ENCODE measurements at places on chromosomes 1 and 21.

- no peak for DNase-seq
These were observed 45.6 kb downstream of the RHBG start for GRCh38 chr1:156414461-156415064.

DNA sequence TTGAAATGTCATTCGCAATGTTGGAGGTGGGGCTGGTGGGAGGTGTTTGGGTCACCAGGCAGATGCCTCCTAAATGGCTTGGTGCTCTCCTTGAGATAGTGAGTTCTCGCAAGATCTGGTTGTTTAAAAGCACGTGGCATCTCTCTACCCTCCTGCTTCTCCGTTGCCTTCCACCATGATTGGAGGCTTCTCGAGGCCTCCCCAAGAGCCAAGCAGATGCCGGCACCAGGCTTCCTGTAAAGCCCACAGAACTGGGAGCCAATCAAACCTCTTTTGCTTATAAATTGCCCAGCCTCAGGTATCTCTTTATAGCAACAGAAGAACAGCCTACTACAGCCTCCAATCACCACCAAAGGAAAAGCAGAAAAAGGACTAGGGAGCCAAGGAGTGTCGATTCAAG lies 80.5 kb downstream of the PDE9A start:
- DNase-seq: no peak

- no peak for DNase-seq
These were observed 37.8 kb downstream of the GPA33 start for GRCh38 chr1:167052389-167052788.

DNA sequence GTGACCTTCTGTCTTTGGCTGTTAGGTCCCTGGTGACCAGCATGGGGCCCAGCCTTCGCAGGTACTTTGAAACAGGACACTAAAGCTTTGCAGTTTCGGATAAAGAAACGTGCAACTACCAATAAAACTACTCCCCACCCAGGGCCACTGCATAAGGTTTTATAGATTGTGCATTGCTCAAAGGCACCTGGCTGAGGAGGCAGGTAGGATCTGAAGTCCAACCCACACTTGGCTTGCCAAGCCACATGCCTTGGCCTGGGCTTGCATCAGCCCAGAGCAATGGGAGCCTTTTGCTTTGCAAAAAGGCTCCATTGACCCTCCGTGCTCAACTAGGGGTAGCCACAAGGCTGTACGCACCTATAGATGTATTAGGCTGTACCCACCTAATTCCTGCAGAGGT lies 84.4 kb upstream of the SYT6 start:
- no peak for DNase-seq

DNA sequence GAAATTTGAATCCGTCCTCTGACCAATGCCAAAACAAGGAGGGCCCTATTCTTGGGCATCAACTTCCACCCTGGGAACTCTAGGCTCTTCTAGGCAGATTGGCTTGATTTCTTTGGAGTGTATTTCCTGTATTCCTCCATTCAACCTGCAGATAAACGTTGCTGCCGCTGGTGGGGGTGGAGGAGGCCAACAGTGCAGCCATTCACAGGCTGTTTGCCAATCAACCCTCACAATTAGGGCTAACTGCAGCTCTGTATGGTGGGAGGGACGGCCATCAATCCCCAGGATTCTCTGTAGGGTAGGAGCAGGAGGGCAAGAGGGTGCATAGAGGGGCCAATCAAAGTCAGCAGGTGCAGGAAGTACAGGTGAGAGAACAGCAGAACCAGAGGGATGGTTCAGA lies 273.1 kb upstream of the PROX1 start:
- DNase-seq: no peak

- DNase-seq: peak; percentile 81
These were observed 514 bp upstream of the FAAP20 start for GRCh38 chr1:2194898-2195673.

DNA sequence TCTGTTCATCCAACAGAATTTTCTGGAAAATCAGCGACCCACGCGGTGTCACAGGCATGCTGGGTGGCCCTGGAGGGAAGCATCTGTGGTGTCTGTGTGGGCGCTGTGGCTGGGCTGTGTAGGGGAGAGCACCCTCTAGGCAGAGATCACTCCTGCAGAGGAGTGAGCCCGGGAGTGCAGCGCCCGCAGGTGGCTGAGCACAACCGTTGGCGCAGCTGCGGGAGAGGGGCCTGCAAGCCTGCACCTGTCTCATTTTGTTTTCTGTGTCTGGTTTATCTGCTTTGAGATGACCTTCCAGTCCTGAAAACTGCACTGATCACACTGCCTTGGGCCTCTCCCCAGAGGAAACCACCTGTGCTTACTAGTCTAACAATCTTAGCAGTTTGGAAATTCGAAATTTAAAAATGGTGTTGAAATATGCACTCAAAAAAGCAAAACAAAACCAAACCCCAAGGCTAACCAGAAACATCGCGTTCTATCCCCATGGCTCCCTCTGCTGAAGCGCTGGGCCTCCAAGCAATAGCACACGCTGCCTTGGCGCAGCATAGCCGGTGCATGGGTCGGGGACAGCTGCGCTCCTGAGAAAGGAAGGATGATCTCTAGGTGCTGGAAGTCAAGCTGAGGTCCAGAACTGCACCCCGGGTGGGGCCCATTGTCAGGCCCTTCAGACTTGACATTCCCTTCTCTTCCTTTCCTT lies 4.8 kb downstream of the FAM3B start:
- no peak for DNase-seq

DNA sequence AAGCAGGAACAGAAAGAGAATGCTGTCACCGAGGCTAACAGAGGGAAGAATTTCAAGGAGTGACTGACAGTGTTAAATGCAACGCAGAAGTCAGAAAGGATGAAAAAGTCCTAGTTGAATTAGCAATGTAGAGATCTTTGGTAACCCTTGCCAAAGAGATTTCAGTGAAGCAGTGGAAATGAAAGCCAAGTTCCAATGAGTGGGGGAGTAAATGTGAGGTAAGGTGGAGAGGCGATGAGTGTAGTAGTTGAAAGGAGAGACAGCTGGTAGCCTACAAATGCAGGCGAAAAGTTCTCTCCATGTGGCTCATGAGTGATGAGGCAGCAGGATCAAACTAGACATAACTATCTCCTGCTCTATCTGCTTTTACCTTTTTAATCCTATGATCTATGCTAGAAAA lies 74.6 kb upstream of the IPO9 start:
- DNase-seq: no peak

DNA sequence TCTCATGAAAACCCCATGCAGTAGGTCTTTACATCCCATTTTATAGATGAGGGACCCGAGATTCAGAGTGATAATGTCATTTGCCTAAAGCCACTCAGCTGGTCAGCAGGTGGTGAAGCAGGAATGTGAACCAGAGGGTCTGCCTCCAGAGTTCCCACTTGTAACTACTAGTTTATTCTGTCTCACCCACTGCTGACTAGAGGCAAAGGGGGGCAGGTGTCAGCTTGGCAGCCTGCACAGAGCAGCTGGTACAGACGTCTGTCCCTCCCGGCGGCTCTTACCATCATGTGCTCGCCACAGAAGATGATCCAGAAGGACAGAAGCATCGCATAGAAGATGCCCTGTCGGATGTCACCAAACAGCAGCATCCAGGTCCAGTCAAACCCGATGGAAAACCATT lies 82.4 kb downstream of the WLS start:
- no peak for DNase-seq

GRCh38 chr1:197892684-197893083 lies 9.7 kb upstream of the C1orf53 start:
- no peak for DNase-seq

DNA sequence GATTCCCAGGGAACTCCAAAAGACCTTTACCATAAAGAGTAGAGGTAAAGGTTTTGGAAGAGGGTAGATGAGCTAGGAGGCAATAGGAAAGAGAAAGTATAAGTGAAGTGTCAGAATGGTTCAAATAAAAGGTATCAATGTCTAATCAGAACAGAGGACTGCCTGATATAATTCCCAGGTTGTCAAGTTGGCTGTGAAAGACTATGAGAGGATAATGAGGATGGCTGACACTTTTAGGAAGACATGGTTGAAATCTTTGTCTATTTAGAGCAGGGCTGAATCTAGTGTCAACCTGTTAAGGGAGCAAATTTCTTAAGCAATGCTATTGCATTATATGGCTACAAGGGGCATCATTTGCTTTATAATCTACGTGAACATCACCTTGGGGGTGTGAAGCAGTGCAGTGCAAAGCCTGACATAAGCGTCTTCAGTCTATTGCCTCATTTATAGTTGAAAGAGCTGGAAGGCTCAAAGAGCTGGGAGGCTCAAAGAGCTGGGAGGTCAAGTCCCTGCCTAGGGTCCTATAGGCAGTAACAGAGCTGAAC lies 308.3 kb upstream of the DEPDC1 start:
- no peak for DNase-seq

DNA sequence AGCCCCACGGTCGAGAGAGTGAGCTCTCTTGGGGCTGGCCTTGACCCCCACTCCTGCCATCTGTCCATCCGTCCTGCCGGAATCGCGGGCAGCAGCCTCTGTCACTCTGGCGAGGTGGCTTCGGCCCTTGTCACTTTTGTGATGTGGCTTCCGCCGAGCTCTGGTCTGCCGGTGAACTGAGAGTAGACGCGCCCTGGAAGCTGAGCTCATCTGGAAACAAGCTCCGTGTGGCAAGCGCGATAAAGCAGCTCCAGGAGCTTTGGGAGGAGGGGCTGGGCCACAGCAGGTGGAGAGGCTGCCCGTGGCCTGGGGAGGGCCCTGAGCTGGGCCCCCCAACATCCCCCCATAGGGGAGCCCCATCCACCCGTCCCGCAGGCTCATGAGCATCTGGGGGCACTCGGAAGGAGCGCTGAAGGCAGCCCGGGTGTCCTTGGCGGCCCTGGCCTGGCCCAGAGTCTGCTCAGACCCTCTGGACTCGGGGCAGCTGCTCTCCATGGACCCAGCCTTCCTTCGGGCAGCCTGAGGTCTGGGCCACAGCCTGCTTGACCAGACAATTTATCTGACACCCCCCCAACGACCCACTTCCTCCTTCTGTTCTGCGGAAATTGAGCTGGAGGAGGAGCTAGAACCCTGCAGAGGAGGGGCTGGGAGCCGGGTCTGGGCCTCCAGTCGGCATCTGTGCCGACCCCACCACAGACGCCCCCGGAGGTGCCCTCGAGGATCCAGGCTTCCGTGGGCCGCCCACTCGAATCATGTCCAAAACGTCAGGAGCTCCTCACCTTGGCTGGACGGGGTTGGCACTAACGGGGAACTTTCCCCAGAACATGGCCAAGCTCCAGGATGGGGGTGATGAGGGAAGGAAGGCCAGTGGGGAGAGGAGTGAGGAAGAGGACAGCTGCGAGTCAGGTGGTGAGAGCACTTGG lies 59.1 kb downstream of the SLC19A1 start:
- DNase-seq: no peak

DNA sequence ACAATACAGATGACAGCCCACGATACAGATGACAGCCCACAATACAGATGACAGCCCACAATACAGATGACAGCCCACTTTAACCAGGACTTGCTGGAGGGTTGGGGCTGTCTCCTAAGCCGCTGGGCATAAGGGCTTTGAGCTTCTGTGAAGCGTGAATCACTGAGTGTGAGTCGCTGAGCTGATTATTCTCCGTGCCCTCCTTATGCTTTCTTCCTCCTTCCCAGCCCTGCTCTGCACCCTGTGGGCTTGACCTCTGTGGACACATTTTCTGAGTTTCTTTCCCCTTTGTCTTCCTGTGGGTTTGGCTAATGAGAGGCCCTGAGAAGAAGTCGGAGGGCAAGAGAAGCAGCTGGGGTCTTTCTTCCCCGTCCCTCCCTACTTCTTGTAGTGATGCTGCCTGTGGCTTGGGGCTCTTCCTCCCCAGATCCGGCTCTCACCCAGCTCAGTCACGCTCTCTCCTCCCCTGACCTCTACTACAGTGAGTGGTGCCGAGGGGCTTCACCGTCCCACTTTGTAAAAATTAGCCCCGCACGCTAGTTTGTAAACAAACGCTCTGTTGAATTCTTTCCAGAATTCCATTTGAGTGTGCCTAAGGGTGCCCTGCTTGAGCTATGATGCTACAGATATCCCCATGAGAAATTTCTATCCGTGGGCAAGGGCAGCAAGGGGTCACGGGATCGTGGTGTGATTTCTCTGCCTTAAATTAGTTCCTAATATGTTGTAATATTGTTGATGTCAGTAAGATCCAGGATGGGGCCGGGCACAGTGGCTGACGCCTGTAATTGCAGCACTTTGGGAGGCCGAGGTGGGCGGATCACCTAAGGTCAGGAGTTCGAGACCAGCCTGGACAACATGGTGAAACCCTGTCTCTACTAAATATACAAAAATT lies 46.4 kb upstream of the SOD1 start:
- no peak for DNase-seq

DNA sequence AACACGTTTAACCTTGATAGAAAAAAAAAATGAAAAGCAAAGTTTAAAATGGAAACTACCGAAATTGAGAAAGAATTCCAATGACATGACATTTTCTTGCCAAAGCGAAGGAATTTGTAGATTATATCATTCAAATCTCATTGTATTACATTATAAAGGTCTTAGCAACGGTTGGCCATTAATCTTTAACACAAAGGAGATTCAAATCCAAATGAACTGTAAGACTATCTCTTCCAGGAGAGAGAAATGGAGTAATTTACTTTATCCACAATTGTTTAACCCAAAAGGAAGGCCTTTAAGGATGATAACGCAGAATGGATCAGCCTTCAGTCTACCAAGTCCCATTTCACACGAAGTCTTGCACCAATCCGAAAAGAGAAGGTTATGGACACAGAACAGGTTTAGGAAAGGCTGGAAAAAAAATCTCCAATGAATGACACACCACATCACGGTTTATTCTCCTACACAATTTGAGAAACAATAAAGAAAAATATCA lies 1.5 kb downstream of the ENAH start:
- DNase-seq: no peak

GRCh38 chr1:210633636-210634035 lies 304.9 kb downstream of the HHAT start:
- DNase-seq: no peak

DNA sequence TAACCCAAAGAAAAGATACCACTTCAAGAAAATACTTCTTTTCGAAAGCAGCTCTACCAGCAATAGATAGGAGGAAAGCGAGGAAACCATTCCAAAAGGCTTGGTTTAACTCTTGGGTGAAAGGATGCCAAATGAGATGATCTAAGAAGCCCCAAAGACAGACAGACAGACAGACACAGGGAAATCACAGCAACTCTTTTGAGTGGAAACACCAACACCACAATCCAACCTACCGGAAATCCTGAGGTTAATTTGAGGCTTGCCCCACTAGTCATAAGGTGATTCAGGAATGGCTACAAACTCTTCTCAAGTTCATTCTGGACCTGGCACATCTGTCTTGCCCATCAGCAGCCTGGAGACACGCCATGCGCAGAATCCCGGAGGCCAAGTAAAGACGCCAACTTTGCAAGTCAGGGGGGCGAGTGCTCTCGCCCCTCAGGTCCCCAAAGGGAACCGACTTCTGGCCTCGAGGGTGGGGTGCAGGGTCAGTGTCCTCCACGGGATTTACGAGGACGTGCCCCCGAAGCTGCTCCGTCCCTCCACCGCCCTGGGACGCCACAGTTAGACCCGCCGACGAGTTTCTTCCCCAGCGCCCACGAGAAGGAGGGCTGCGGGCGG lies 778 bp downstream of the EVI5 start:
- DNase-seq: no peak

- no peak for DNase-seq
These were observed 711.2 kb downstream of the MRPL39 start for GRCh38 chr21:24895885-24896734.

DNA sequence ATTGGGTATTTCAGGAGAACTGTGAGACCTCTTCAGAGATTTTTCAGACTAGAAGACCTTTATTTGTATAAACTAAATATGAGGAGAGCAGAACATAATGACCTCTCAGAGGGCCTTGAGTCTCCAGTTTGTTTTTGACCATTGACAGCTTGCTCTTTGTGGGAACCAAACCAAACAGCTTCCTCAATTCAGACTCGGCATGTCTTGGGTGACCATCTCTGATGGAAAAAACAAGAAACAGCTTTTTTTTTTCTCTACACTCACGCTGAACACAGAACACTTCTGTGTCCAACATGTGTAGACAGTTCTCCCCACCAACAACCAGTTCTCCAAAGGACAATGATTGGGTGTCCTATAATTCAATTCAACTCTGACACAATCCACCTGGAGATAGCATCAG lies 11.5 kb downstream of the ATP1A4 start:
- DNase-seq: no peak

Data from stimulated activated CD8-positive, alpha-beta memory T cell treated with anti-CD3 and anti-CD28 coated beads, Interleukin-4, amount 100 ng/mL, for 1 hour (primary cell).